ENCODE measurements at places on chromosomes 11 and 22.

DNA sequence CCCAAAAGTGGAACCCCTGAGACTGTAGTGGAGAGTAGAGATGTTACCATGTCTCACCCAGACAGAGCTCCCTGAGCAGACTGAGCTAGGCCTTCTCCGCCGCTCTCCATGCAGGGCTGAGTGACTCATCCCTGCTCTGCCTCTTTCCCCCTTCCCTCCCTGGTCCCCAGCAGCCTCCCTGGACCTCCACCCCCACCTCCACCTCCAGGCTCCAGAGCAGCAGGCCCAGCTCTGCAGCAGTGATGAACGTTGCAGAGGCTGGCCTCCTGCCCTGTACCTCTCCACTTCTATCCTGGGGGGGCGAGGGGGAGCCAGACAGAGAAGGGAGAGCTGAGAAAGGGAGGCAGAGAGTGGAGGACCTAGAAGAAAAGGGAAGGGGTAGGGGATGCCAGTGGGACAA is 19.3 kb upstream of the ARAP1 start:
- H3K4me3 ChIP-seq, result peak overlapping the region; percentile 27
- no peaks in the 10 kb centered on the region for H3K36me3 ChIP-seq
- peak overlapping the region; percentile 39 for H3K27ac ChIP-seq
- peak; percentile 39 for DNase-seq

DNA sequence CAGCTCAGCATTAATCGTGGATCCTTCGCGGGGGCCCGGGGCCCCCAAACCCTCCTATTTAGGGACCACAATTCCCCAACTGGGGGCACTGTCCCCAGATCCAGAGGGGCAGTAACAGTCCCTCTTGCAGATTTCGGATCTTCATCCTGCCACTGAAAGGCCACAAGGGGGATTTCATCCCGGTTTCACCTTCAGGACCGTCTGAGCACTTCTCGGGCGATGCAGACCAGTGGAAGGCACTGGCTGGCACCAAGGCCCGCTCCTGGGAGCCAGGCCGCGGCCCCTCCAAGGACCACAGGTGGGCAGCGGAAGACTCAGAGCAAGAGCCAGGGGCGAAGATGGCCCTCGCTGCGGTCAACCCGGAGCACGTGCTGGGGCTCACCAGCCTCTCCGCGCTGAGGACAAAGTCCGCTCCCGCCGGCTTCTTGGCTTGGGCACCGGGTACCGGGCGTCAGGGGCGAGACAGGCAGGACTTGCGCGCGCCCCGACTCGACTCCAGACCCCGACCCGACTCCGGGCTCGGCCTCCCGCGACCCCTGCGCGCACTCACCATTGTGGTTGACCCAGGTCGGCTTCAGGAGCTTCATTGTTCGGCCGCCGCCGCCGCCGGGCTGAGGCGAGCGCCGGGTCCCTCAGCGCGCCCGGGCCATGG is 517 bp downstream of the HIRA start:
- peaks cover 52% of the 10 kb centered on the region for H3K4me1 ChIP-seq
- DNase-seq, result peak; percentile 14
- H3K27me3 ChIP-seq, result no peaks in the 10 kb centered on the region
- peaks cover 28% of the 10 kb centered on the region for H3K36me3 ChIP-seq

DNA sequence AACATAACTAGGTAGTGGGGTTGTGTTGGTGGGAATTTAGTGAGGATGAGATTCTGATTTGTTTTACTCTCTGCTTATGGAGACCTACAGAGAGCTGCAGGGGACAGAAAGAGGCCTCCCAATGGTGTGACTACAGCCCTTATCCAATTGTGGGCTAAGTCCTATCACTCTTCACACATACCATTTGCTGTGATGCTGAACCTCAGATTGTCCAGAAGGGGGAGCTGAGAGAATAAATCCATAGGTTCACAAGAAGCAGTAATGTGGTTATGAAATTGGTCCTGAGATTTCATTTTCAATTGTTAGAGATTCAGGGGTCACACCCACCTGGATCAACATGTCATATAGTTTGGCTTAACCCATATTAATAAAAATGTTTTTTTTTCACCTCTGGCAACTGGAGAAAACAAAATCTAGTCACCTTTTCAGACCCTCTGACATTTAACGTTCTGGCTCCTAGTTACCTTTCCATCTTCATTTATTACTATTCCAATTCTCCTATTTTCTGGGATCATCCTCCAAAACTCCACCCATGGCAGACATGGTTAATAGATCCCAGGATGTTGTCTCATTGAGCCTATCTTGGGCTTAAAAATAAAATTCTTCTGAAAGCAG is 53.3 kb upstream of the PTPN5 start:
- H3K4me1 ChIP-seq, result no peaks in the 10 kb centered on the region
- H3K4me3 ChIP-seq, result no peak overlapping the region
- peak; percentile 47 for DNase-seq

GRCh38 chr11:117097389-117098268 is 599 bp downstream of the SIK3 start:
- peak overlapping the region; percentile 94 for H3K27ac ChIP-seq
- DNase-seq, result no peak
- H3K27me3 ChIP-seq, result peaks cover 2% of the 10 kb centered on the region
- peak overlapping the region; percentile 94 for H3K4me3 ChIP-seq
- peaks cover 49% of the 10 kb centered on the region for H3K4me1 ChIP-seq
- no peaks in the 10 kb centered on the region for H3K36me3 ChIP-seq

GRCh38 chr11:102239911-102240310 is 77.4 kb upstream of the BIRC3 start:
- no peaks in the 10 kb centered on the region for H3K36me3 ChIP-seq
- H3K4me3 ChIP-seq, result no peak overlapping the region
- peaks cover 70% of the 10 kb centered on the region for H3K4me1 ChIP-seq
- no peak for DNase-seq
- H3K27ac ChIP-seq, result peak overlapping the region; percentile 32

- DNase-seq, result peak; percentile 84
- no peaks in the 10 kb centered on the region for H3K27me3 ChIP-seq
- H3K4me1 ChIP-seq, result peaks cover 28% of the 10 kb centered on the region
- peak overlapping the region; percentile 14 for H3K27ac ChIP-seq
These were observed 435.4 kb downstream of the TMEM135 start for GRCh38 chr11:87473174-87473573.

GRCh38 chr22:47437110-47437509 is 674.7 kb downstream of the TBC1D22A start:
- H3K4me3 ChIP-seq, result no peak overlapping the region
- no peaks in the 10 kb centered on the region for H3K4me1 ChIP-seq
- H3K27me3 ChIP-seq, result peaks cover 6% of the 10 kb centered on the region
- DNase-seq, result no peak
- no peaks in the 10 kb centered on the region for H3K36me3 ChIP-seq
- no peak overlapping the region for H3K27ac ChIP-seq

DNA sequence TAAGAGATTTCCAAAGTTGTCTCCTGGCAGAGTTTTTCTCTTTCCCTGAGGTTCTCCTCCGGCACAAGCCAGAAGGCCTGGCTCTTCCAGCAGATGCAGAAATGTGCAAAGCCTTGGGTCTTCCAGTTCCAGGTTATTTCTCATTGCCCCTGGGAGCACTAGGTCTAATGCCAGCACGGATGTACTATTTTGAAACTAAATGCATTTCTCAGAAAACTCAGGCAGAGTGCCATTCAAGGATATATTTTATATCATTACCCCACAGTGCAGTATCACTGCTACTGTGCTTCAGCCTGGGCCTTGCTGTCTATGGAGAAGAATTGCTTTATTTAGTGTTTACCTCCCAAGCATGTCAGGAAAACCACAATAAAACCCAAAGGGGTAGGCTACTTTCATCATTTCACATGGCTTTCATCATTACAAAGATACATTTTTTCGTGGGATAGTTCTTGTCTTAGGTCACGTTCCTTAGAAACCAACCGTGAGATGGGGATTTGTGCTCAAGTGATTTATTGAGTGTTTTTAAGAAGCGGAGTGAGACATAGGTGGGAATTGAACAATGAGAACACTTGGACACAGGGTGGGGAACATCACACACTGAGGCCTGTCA is 22.4 kb upstream of the FZD4 start:
- H3K36me3 ChIP-seq, result peaks cover 13% of the 10 kb centered on the region
- H3K27me3 ChIP-seq, result peaks cover 2% of the 10 kb centered on the region
- H3K4me3 ChIP-seq, result no peak overlapping the region
- no peak overlapping the region for H3K27ac ChIP-seq
- no peak for DNase-seq

- peaks cover 3% of the 10 kb centered on the region for H3K27me3 ChIP-seq
- DNase-seq, result peak; percentile 15
These were observed 3.4 kb downstream of the ZNF195 start for GRCh38 chr11:3375552-3375951.

- no peak for DNase-seq
- H3K4me1 ChIP-seq, result peaks cover 27% of the 10 kb centered on the region
- H3K4me3 ChIP-seq, result no peak overlapping the region
- peaks cover 2% of the 10 kb centered on the region for H3K27me3 ChIP-seq
These were observed 3.0 kb downstream of the OR52W1 start for GRCh38 chr11:6202041-6202440.

DNA sequence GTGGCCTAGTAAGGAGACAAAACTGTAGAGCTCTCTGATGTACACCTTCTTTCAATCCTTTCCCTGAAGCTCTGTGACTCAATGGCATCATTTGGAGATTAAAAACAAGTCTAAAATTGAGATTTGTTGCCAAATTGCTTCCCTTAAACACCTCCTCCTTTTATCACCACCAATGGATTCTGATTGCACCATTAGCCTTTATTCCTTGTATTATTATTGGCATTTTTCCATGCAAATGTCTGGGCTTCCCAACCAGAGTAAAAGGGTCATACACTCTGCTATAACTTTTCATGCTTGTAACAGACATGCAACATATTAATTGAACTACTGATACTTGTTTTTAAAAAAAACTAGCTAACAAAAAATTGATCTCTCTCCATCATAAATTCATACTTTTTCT is 124.2 kb downstream of the CCDC34 start:
- H3K4me1 ChIP-seq, result peaks cover 38% of the 10 kb centered on the region
- no peak overlapping the region for H3K4me3 ChIP-seq
- no peaks in the 10 kb centered on the region for H3K36me3 ChIP-seq
- H3K27me3 ChIP-seq, result no peaks in the 10 kb centered on the region
- no peak overlapping the region for H3K27ac ChIP-seq
- DNase-seq, result no peak

- H3K4me1 ChIP-seq, result no peaks in the 10 kb centered on the region
- peaks cover 1% of the 10 kb centered on the region for H3K27me3 ChIP-seq
- DNase-seq, result no peak
- H3K27ac ChIP-seq, result no peak overlapping the region
- H3K4me3 ChIP-seq, result no peak overlapping the region
- no peaks in the 10 kb centered on the region for H3K36me3 ChIP-seq
These were observed 29.4 kb upstream of the DRD2 start for GRCh38 chr11:113504586-113504985.

DNA sequence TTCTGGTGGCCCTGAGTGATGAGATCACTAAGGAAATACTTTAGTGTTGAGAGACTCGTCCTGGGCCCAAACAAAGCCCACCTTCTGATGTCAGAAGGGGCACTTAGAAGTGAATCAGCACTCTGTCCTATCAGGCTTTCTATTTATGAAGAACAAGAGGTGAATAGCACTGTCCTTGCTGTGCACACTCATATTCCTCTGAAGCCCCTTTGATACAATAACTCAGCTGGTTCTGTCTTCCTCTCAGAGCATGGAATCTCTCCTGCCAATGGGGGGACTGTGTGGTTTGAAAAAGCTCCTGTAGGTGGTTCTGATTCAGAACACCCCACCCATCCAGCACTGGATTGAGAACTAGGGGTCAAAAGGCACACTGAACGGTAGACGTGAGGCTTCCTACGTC is 348.1 kb downstream of the ETS1 start:
- no peak for DNase-seq
- no peak overlapping the region for H3K27ac ChIP-seq
- peaks cover 12% of the 10 kb centered on the region for H3K4me1 ChIP-seq
- no peaks in the 10 kb centered on the region for H3K36me3 ChIP-seq
- no peaks in the 10 kb centered on the region for H3K27me3 ChIP-seq
- H3K4me3 ChIP-seq, result no peak overlapping the region

- peak within 1 kb of the TSS; percentile 87 for H3K27ac ChIP-seq
- peak within 1 kb of the TSS; percentile 95 for H3K4me3 ChIP-seq
- peak; percentile 63 for DNase-seq
These were observed at the start of gene FIBIN for GRCh38 chr11:26993965-26994457. TSS of gene FIBIN (plus strand) at chr11:26994112. CDS start at chr11:26994527, 415 bp downstream.

- DNase-seq, result no peak
- H3K27me3 ChIP-seq, result peaks cover 3% of the 10 kb centered on the region
- H3K27ac ChIP-seq, result no peak overlapping the region
- H3K36me3 ChIP-seq, result no peaks in the 10 kb centered on the region
These were observed 21.0 kb upstream of the TMEM123 start for GRCh38 chr11:102473543-102473942.

DNA sequence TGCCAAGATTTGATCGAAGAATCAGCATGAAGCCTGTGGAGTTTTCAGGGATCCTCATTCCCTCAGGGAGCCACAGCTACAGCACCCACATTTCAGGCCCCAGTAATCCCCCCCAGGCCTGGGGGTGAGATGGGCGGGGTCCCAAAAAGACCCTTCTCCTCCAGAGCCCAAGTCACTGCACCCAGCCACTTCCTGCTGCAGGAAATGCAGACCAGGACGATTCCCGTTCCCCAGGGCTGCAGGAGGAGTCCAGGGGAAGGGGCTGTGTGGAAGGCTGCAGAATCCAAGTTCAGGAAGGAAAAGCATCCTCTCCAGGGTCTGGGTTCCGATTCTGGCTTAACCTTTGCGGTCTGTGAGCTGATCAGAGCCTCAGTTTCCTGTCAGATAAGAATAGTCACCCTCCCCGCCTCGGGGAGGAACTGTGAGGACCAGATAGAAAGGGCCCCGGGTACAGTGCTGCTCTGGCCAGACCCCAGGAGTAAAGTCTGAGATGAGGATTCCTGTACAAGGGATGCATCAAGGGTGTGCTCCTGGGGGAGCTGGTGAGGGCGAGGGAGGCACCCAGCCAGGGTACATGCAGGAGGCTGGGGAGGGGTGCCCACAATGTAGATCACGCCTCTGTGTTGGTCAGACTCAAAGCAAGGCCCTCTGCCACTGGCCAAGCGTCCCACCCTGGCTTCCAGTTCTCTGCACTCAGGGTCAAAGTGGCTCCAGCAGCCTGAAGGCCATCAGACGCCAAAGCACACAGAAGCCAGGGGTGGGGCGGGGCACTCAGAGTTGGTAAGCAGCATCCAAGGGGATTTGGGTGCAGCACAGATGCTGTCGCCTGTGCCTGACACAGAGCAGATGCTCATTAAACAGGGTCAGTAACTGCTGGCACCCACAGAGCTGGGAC is 30.1 kb upstream of the TP53I11 start:
- no peaks in the 10 kb centered on the region for H3K36me3 ChIP-seq
- H3K4me3 ChIP-seq, result no peak overlapping the region
- no peaks in the 10 kb centered on the region for H3K4me1 ChIP-seq
- H3K27me3 ChIP-seq, result peaks cover 31% of the 10 kb centered on the region
- no peak overlapping the region for H3K27ac ChIP-seq

- no peak overlapping the region for H3K4me3 ChIP-seq
- H3K36me3 ChIP-seq, result no peaks in the 10 kb centered on the region
- no peak for DNase-seq
- peaks cover 57% of the 10 kb centered on the region for H3K27me3 ChIP-seq
- no peak overlapping the region for H3K27ac ChIP-seq
- no peaks in the 10 kb centered on the region for H3K4me1 ChIP-seq
These were observed 1.8 kb downstream of the RASSF10 start for GRCh38 chr11:13010749-13011465.

GRCh38 chr22:27754247-27754887 is 47.2 kb downstream of the MN1 start:
- H3K27me3 ChIP-seq, result peaks cover 28% of the 10 kb centered on the region
- no peak overlapping the region for H3K27ac ChIP-seq
- peaks cover 9% of the 10 kb centered on the region for H3K4me1 ChIP-seq
- no peaks in the 10 kb centered on the region for H3K36me3 ChIP-seq
- H3K4me3 ChIP-seq, result no peak overlapping the region
- DNase-seq, result no peak

GRCh38 chr11:119115484-119116234 is 5.7 kb upstream of the HINFP start:
- no peak overlapping the region for H3K27ac ChIP-seq
- H3K4me3 ChIP-seq, result no peak overlapping the region
- no peaks in the 10 kb centered on the region for H3K27me3 ChIP-seq
- no peak for DNase-seq

- peaks cover 28% of the 10 kb centered on the region for H3K27me3 ChIP-seq
- peaks cover 58% of the 10 kb centered on the region for H3K4me1 ChIP-seq
- peak overlapping the region; percentile 74 for H3K27ac ChIP-seq
- H3K36me3 ChIP-seq, result peaks cover 18% of the 10 kb centered on the region
These were observed 93.7 kb downstream of the CCDC83 start for GRCh38 chr11:85948884-85949283.
